Large intestine (tissue), 12 donors: ENCODE measurements at places on chromosomes 7 and 10. TPM values are rescaled to one million over a fixed set of nuclear protein-coding genes. Genes with fewer than 3 reads are reported as not detected.
A peak's percentile ranks its signal among the peaks of the same experiment; 100 is the strongest.

The NUPR2 gene
- polyA plus RNA-seq: 1.4 TPM

- no peak for DNase-seq
Observed at GRCh38 chr10:4633186-4633585, 192.8 kb upstream of the AKR1E2 start.

The ZCWPW1 gene
- 4.8 TPM for polyA plus RNA-seq

GRCh38 chr7:133056370-133057238, 25.3 kb downstream of the CHCHD3 start:
- DNase-seq: no peak

DNA sequence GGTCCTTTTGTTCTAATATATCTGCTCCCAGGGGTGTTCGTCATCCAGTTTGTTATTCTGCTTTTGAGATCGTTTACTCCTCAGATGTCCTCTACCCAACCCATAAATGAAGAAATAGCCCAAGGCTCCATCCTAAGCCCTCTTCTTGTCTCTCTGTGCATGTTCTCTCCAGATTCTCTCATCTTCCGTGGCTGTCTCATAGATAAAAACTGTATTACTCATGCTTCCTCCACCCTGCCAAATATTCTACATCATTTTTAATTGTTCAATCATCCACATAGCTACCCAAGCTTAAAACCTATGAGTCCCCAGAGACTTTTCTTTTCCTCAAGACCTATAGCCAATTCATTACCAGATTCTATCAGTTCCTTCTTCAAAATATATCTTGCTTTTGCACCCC, 44.9 kb downstream of the CAV1 start:
- DNase-seq: no peak

GRCh38 chr7:80729591-80730320, 91.3 kb downstream of the CD36 start:
- DNase-seq: no peak

GRCh38 chr10:119189811-119190282, 11.2 kb upstream of the PRDX3 start:
- DNase-seq: no peak

The VOPP1 gene
- polyA plus RNA-seq: 29.9 TPM

The ELFN1 gene
- 2.3 TPM for polyA plus RNA-seq

- peak; percentile 24 for DNase-seq
Observed at GRCh38 chr7:99121496-99122021, 22.3 kb downstream of the SMURF1 start.

DNA sequence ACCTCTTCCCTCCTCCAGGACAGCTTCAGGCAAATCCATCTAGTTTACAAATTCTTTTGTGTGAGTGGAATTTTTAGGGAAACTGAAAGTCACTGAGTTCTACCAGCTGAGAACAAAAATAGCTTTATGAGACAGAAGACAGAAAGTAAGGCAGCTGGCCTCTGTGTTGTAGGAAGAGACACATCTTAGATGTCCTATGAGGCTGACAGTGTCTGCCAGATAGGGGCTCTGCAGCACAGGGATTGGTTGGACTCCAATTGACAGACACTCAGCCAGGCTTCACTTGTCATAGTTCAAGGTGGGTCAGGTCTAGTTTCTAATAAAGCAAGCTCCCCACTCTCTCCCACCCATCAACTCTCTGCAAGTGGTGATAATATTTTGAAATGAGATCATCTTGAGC, 574.9 kb downstream of the CCSER2 start:
- no peak for DNase-seq

The CCDC3 gene
- polyA plus RNA-seq: 8.4 TPM

GRCh38 chr10:98997596-98997995, 238.1 kb downstream of the HPSE2 start:
- DNase-seq: no peak

- DNase-seq: no peak
Observed at GRCh38 chr7:80686576-80686975, 48.1 kb downstream of the CD36 start.

The RARRES2 gene
- 58.2 TPM for polyA plus RNA-seq

GRCh38 chr10:58239561-58240169, 28.0 kb downstream of the IPMK start:
- no peak for DNase-seq

DNA sequence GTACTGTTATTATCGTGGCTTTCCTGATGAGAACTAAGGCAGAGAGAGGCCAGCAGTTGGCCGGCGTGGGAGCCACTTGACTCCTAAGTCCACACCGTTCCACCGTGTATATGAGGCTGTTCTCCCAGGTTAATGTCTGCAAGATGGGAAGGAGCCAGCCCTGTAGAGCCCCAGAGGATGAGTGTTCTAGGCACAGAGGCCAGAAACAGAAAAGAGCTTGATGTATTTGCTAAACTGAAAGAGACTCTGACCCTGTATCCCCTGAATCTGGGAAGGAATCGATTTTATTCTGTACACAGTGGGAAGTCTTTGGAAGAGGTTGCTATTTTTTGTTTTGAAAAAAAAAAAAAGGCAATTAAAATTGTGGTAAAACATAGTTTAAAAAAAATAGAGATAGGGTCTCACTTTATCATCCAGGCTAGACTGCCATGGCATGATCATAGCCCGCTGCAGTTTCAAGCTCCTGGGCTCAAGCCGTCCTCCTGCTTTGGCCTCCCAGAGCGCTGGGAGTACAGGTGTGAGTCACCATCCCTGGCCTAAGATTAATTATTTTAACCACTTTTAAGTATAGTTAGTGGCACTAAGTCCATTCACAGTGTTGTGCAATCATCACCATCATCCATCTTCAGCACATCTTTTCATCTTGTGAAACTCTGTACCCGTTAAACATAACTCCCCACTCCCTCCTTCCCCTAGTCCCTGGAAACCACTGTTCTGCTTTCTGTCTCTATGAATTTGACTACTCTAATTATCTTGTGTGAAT, 348.8 kb downstream of the SDK1 start:
- no peak for DNase-seq

DNA sequence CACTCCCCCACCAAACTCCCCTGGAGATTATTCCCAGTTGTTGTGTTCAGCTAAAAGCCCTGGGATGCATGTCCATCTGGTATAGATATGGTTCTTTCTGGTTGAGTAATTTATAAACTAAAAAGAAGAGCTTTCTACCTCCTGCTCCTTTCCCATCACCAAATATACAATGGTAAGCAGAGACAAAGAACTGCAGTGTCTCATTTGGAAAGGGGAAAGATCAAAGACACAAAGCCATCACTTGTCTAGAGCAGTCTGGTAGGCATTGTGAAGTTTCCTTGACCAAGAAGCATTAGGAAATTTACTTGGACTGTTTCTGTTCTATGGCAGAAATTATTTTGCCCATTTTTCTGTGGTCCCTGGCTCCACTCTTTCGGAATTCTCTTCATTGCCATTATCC, 24.9 kb upstream of the PANK1 start:
- DNase-seq: no peak

DNA sequence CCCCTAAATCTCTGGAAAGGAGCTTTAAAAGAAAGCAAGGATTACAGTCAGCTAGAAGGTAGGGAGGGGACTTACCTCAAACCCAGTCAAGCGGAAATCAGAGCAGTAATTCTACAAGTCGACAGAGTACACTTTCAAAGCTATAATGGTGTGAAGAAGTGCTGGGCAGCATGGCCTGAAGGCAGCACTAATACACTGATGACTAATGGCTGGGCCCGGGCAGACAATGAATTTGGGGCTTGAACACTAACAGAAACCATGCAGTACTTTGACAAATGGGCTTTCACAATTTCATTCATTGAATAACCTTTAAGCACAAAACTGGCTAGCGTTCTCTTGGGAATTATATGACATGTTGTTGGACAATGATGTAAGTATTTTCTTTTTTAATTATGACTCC, 4.7 kb downstream of the GLI3 start:
- no peak for DNase-seq

DNA sequence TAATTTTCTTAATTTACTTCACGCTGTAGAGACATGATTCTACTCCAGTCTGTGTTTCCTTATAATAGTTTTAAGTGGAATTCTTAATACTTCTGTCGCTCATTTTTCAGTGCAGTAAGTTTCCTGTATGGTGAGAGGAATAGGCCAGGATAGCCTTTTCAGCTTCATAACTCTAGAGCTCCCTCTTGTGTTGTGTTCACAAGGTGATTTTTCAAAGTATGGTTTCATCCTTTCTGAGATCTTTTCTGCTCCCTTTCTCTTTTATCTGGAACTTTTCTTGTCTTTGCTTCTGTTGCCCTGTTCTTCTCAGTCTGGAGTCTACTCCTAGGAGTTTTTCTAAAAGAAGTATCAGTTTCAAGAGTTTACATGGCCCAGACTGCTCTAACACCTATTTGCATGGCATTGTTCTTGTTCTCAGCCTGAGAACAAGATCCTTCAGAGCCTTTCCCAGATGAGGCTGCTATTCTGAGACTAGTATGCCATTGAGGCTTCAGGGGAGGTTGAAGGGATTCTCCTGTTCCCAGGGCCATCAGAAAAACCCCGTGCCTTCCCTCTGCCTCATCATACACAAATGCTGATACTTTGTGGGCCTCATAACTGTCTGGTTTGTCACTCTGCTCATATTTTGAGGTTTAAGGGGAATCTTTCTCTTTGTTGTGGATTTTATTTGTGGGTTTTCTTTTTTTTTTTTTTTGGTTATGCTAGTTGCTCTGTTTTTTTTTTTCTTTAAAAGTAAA, 21.8 kb downstream of the NET1 start:
- DNase-seq: peak; percentile 44

DNA sequence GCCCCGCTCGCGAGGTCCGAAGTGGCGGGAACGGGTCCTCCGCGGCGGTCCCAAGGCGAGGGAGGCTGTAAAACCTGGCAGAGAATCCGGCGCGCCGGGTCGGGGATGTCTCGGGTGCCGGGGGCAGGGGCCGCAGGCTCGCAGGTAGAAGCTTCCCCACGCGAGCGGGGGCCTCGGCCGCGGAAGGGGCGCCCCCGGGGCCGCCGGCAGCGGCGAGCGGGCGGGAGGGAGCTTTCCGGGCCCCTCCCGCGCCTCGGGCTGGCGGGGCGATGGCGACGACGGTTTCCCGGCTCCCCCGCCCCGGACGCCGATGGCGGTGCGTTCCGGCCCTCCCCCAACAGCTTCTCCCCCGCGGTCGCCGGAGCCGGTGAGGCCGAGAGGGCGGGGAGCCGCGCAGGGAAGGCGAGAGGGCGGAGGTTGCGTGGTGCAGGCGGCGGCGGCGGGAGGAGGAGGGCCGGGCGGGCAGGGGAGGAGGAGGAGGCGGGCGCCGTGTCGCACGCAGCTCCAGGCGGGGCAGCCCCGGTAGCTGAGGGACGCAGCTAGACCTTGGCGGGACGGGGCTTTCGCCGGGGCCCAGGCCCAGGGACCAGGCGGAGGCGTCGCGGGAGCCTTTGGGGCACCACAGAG, at the start of gene CUL1:
CUL1 (plus strand) TSS at position 507 of the 627 bp plus-strand sequence. CDS start 31,220 bp downstream, outside the sequence.
- DNase-seq: peak; percentile 63

The UCMA gene
- polyA plus RNA-seq: not detected

The IFIT2 gene
- 3.7 TPM for polyA plus RNA-seq

- no peak for DNase-seq
Observed at GRCh38 chr10:20494474-20494873, 402.6 kb downstream of the NEBL start.

The CYP2C18 gene
- 97.1 TPM for polyA plus RNA-seq

The NPC1L1 gene
- polyA plus RNA-seq: 63.9 TPM

DNA sequence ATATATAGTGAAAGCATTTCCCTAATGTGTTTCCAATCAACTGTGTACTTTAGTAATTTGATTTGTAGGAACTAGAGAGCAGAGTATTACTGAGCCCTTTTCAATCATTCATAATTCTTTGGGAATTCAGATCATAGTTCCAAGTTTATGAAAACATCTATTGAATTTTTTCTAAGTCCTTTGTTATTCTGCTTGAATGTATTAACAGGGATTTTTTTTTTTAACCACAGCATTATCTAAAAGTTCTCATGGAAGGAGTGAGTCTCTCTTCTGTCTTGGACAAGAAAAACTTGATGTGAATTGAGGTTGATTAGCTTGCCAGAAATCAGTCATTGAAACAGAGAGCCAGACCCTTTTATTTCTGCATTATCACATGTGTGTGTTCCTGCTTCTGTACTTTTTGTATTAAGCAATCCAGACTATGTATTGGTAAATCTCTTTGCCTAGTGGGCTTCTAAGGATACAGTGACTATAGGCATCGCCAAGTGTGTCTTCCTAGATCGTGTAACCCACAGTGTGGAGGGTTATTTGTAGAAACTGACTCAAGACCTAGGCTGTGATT, 59.9 kb downstream of the BMPER start:
- DNase-seq: no peak
